CD8-positive, alpha-beta memory T cell (primary cell): ENCODE measurements at places on chromosomes 13 and 19.

DNA sequence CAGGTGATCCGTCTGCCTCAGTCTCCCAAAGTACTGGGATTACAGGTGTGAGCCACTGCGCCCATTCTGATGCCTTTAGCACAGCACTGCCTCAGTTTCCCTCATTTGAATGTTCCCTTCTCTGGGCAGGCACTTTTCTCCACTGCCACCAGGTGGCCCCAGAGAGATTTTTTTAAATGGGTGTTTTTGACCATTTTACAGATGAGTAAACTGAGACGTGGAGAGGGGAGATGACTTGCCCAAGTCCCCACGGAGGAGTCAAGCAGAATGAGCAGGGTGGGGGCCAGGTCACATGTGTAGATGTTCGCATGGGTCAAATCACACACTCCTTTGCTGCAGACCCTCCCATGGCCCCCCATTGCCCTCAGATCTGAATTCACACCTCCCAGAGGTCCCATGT is 3.2 kb upstream of the PDE4C start:
- no peak for DNase-seq

DNA sequence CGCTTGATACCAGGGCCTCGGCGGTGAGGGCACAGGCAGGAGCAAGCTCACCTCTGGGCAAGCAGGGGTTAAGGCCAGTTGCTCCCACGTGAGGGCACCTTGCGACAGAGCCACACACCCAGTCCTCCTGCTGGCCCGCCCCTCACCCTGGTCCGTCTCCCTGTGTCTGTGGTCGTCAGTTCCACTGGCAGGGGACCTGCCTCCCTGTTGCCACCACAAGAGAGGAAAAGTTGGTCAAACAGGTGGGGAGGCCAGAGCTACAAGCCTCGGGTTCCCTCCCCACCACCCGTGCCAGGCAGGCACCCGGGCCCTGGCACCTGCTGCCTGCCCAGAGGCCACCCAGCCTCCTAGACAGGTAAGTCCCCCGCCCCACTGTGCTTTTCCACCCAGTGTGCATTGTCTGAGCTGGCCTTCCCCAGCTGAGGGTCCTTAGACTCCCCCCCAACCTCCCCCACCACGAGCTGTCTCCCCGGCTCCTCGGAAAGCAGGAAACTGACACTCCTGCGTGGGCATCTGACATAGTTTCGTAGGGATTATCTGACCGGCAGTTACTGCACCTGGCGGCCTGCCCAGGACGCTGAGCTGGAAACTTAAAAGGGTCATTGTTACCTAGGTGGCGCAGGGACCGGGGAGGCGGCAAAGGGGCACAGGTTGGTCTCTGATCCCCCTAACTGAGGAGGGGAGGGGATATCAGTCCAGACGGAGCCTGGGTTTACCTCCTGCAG is at the start of gene TJP3:
TJP3 (plus strand) TSS at position 178 of the 725 bp plus-strand sequence. CDS start 20,049 bp downstream, outside the sequence.
- no peak for DNase-seq

GRCh38 chr19:51333836-51334460 is 8.0 kb downstream of the VSIG10L start:
- DNase-seq: no peak

GRCh38 chr13:28434926-28435325 is 60.0 kb downstream of the FLT1 start:
- no peak for DNase-seq

- DNase-seq: no peak
Measured at GRCh38 chr19:45172611-45173208, 5.3 kb downstream of the TRAPPC6A start.
